ENCODE measurements at places on chromosomes 6 and 20.

- H3K27ac ChIP-seq: no peak overlapping the region
- no peak for DNase-seq
- no peaks in the 10 kb centered on the region for H3K27me3 ChIP-seq
- H3K4me3 ChIP-seq: no peak overlapping the region
Measured at GRCh38 chr6:129476810-129477209, 233.2 kb downstream of the ARHGAP18 start.

DNA sequence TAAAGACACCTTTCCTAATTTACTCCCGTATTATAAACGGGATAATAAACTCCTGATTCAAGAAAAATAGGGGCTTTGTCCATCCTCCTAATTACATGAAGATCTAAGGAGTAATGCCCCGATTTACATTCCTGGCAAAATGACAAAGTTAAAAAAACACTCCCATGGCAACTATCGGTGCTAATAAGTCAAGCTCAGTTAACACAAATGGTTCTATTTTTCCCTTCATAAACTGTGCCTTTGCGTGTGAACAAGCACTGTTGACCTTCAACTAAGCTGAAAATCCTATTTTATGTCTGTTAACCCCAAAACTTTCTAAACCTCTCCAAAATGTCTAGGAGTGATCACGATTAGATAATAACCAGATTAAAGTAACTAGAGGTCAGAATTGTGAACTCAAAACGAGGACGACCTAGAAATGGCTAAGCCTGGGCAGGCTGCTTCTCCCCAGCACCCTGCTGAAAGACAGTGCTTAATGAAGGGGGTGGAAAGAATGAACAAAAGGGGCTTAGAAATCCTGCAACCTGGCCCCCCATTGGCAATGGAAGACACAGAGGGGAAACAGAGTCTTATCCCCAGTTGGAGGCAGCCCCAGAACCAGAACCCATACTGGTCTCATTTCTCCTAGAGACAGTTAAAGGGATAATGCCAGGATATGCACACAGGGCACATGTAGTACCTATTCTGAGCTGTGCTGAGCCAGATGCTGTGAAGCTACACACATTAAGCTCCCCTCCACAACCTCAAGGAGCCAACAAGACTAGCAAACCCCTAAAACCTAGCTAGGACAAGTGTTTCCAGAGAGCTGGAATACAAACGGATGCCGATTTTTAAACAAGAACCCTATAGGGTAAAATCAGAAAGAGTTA is 23.0 kb downstream of the SLC23A2 start:
- H3K27me3 ChIP-seq: no peaks in the 10 kb centered on the region
- no peak overlapping the region for H3K4me3 ChIP-seq
- H3K27ac ChIP-seq: no peak overlapping the region
- H3K4me1 ChIP-seq: peaks cover 8% of the 10 kb centered on the region
- H3K36me3 ChIP-seq: no peaks in the 10 kb centered on the region

- H3K27ac ChIP-seq: no peak overlapping the region
- peaks cover 5% of the 10 kb centered on the region for H3K4me1 ChIP-seq
- DNase-seq: no peak
- no peaks in the 10 kb centered on the region for H3K27me3 ChIP-seq
- no peaks in the 10 kb centered on the region for H3K36me3 ChIP-seq
- no peak overlapping the region for H3K4me3 ChIP-seq
Measured at GRCh38 chr6:166724576-166724975, 97.5 kb upstream of the RPS6KA2 start.

GRCh38 chr6:130577178-130577919 is 211.5 kb downstream of the TMEM200A start:
- no peak overlapping the region for H3K4me3 ChIP-seq

- H3K27ac ChIP-seq: no peak overlapping the region
- H3K4me3 ChIP-seq: no peak overlapping the region
- H3K4me1 ChIP-seq: no peaks in the 10 kb centered on the region
Measured at GRCh38 chr6:139882234-139882633, 507.8 kb upstream of the CITED2 start.

- no peak overlapping the region for H3K27ac ChIP-seq
- no peak for DNase-seq
- H3K36me3 ChIP-seq: no peaks in the 10 kb centered on the region
Measured at GRCh38 chr20:62452475-62453095, 23.2 kb downstream of the GATA5 start.

GRCh38 chr6:154814063-154814462 is 80.8 kb downstream of the SCAF8 start:
- DNase-seq: no peak
- H3K4me3 ChIP-seq: no peak overlapping the region
- H3K36me3 ChIP-seq: peaks cover 7% of the 10 kb centered on the region
- H3K4me1 ChIP-seq: no peaks in the 10 kb centered on the region
- no peak overlapping the region for H3K27ac ChIP-seq
- H3K27me3 ChIP-seq: no peaks in the 10 kb centered on the region

- no peak overlapping the region for H3K4me3 ChIP-seq
- no peaks in the 10 kb centered on the region for H3K4me1 ChIP-seq
- H3K27me3 ChIP-seq: no peaks in the 10 kb centered on the region
- no peak overlapping the region for H3K27ac ChIP-seq
Measured at GRCh38 chr6:117890172-117890571, 16.9 kb upstream of the SLC35F1 start.

DNA sequence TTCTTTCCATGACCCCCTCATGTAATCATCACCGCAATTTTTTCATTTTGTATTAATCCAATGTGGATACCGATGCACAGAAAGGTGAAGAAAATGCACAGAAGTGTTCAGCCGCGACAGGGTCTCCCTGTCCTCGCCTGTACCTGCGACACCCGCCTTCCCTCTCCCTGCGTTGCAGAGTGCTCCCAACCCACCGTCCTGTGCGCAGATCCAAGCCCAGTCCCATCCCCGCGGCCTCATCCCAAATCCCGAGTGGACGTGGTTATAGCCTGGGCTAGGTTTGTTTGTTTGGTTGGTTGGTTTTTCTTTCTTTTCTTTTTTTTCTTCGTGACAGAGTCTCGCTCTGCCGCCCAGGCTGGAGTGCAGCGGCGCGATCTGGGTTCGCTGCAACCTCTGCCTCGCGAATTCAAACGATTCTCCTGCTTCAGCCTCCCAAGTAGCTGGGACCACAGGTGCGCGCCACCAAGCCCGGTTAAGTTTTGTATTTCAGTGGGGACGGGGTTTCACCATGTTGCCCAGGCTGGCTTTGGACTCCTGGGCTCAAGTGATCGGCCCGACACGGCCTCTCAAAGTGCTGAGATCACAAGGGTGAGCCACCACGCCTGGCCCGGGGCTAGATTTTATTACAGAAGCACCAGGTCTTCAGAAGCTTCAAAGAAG is 536 bp upstream of the RAET1G start:
- no peak for DNase-seq
- no peak overlapping the region for H3K27ac ChIP-seq
- H3K27me3 ChIP-seq: peaks cover 66% of the 10 kb centered on the region
- H3K36me3 ChIP-seq: no peaks in the 10 kb centered on the region
- H3K4me1 ChIP-seq: peaks cover 31% of the 10 kb centered on the region

DNA sequence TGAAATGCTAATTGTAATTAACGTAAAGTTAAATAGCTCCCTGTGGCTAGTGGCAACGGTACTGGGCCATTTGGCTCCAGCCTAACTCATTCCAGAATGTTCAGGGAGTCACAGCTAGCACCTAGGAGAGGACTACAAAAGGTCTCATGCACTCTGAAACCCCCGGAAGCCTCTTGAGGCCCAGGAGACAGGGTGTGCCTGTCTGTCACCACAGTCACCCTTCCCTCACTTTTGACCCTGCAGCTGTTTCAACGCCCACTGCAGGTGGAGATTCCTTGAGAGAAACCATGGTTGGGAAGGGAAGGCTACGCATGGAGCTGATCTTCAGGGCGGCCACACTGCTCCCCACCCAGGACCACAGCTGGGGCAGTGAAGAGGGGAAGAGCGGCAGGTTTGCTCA is 58.6 kb downstream of the SULF2 start:
- no peaks in the 10 kb centered on the region for H3K36me3 ChIP-seq
- H3K27ac ChIP-seq: peak overlapping the region; percentile 81
- H3K27me3 ChIP-seq: peaks cover 4% of the 10 kb centered on the region
- peaks cover 15% of the 10 kb centered on the region for H3K4me1 ChIP-seq
- no peak overlapping the region for H3K4me3 ChIP-seq

DNA sequence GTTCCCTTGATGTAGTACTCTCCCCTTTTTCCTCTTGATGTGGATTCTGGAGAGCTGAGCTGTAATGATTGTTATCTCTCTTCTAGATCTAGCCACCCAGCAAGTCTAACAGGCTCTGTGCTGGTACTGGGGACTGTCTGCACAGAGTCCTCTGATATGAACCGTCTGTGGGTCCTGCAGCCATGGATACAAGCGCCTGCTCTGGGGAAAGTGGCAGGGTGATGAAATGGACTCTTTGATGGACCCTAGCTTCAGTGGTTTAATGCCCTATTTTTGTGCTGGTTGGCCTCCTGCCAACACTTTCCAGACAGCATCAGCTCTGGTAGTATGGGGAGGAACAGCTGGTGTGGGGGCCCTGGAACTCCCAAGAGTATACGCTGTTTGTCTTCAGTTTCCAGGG is 216.3 kb downstream of the ADGRG6 start:
- H3K4me1 ChIP-seq: no peaks in the 10 kb centered on the region
- H3K27me3 ChIP-seq: no peaks in the 10 kb centered on the region
- no peak overlapping the region for H3K27ac ChIP-seq
- H3K4me3 ChIP-seq: no peak overlapping the region
- DNase-seq: no peak

DNA sequence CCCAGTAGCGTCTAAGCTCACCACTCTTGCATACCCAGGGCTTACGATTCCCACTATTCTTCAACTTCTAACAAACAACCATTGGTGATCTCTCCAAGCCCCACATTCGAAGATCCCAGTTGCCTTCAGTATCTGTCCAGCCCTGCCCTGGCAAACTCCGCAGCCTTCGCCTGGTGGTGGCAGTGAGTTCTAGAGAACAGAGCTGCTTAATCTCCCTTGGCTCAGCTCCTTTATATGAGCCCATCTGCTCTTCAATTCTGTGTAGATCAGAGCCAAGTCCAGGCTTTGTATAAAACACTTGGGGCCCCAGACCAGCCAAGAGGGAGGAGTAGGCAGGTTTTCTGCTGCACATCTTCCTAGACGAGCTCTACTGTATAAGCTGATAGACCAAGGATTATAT is 193.3 kb downstream of the PHACTR1 start:
- H3K4me3 ChIP-seq: no peak overlapping the region
- no peaks in the 10 kb centered on the region for H3K36me3 ChIP-seq
- DNase-seq: no peak
- peaks cover 4% of the 10 kb centered on the region for H3K27me3 ChIP-seq
- H3K4me1 ChIP-seq: no peaks in the 10 kb centered on the region
- H3K27ac ChIP-seq: no peak overlapping the region

GRCh38 chr6:156410649-156411048 is 366.5 kb upstream of the ARID1B start:
- no peaks in the 10 kb centered on the region for H3K4me1 ChIP-seq
- no peaks in the 10 kb centered on the region for H3K36me3 ChIP-seq
- H3K27ac ChIP-seq: no peak overlapping the region
- DNase-seq: no peak
- H3K4me3 ChIP-seq: no peak overlapping the region
- no peaks in the 10 kb centered on the region for H3K27me3 ChIP-seq

- no peak for DNase-seq
- peaks cover 32% of the 10 kb centered on the region for H3K36me3 ChIP-seq
- no peak overlapping the region for H3K4me3 ChIP-seq
- H3K27me3 ChIP-seq: no peaks in the 10 kb centered on the region
- H3K4me1 ChIP-seq: peaks cover 10% of the 10 kb centered on the region
Measured at GRCh38 chr6:37277001-37277409, 19.1 kb upstream of the TMEM217 start.

- peaks cover 8% of the 10 kb centered on the region for H3K4me1 ChIP-seq
- no peak overlapping the region for H3K4me3 ChIP-seq
- H3K27ac ChIP-seq: peak overlapping the region; percentile 3
- H3K36me3 ChIP-seq: peaks cover 45% of the 10 kb centered on the region
Measured at GRCh38 chr20:45044084-45044573, 56.8 kb downstream of the KCNS1 start.

DNA sequence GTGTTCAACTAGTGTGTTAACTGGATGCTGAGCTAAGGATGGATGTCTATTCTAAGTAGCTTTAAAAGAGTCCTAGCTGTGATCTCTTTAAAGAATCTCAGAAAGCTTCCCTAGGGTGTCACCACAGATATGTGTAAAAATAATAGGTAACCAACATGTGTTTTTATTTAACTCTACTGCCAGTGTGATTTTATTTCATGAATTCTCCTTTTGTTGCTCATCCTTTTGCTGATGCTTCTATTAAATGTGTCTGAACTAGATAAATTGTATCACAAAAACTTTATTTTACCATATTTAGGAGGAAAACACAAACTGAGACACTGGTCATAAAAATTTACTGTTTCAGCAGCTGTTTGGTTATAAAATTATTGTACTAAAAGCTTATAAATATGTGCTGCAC is 809.4 kb upstream of the CITED2 start:
- H3K36me3 ChIP-seq: no peaks in the 10 kb centered on the region
- H3K27me3 ChIP-seq: no peaks in the 10 kb centered on the region
- H3K27ac ChIP-seq: no peak overlapping the region
- H3K4me3 ChIP-seq: no peak overlapping the region

DNA sequence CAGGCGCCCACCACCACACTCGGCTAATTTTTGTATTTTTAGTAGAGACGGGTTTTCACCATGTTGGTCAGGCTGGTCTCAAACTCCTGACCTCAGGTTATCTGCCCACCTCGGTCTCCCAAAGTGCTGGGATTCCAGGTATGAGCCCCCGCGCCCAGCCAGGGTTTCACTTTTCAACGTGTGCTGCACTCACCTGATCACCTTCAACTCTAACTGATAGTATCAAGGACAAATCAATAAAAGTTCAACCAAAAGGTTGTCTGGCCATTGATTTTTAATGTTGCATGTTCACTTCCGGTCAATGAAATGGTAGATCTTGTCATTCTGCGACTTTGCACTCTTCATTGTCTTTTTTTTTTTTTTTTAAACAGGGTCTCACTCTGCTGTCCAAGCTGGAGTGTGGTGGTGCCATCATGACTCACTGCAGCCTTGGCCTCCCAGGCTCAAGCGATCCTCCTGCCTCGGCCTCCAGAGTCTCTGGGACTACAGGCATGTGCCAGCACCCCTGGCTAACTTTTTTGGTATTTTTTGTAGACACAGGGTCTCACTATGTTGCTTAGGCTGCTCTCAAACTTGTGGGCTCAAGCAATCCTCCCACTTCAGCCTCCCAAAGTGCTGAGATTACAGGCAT is 37.3 kb downstream of the ZNF217 start:
- no peaks in the 10 kb centered on the region for H3K4me1 ChIP-seq
- H3K36me3 ChIP-seq: no peaks in the 10 kb centered on the region
- no peaks in the 10 kb centered on the region for H3K27me3 ChIP-seq
- H3K4me3 ChIP-seq: no peak overlapping the region
- DNase-seq: no peak

DNA sequence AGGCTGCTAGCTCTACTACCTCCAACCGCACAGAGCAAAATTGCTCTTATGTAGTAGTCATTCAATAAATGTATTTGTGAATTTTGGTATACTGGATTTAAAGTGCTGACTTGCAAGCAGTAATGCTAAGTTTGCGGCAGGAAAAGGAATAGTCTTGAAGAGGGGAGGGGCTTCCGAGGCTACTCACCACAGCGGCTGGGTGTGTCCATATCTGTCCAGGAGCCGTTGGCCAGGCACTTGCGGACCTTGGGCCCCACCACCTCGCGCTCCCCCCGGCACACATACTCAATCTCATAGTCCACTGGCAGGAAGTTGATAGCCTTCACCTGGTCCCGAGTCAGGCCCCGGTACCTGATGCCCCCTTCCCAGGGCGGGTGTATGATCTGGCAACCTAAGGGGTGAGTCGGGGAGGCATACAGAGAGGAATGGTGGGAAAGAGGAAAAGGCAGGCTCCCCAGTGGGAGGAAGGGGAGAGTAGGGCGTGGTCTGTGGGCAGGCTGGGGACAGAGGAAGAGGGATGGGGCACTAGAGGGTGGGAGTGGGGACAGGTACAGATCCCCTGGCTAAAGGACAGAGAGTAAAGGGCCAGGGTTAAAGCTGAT is 1.7 kb downstream of the GABBR1 start:
- H3K36me3 ChIP-seq: no peaks in the 10 kb centered on the region
- peaks cover 18% of the 10 kb centered on the region for H3K4me1 ChIP-seq
- H3K27ac ChIP-seq: no peak overlapping the region
- peak overlapping the region; percentile 77 for H3K4me3 ChIP-seq

Measured in T-cell (primary cell).